Effector memory CD4-positive, alpha-beta T cell (primary cell): ENCODE measurements at places on chromosomes 2 and 18.

DNA sequence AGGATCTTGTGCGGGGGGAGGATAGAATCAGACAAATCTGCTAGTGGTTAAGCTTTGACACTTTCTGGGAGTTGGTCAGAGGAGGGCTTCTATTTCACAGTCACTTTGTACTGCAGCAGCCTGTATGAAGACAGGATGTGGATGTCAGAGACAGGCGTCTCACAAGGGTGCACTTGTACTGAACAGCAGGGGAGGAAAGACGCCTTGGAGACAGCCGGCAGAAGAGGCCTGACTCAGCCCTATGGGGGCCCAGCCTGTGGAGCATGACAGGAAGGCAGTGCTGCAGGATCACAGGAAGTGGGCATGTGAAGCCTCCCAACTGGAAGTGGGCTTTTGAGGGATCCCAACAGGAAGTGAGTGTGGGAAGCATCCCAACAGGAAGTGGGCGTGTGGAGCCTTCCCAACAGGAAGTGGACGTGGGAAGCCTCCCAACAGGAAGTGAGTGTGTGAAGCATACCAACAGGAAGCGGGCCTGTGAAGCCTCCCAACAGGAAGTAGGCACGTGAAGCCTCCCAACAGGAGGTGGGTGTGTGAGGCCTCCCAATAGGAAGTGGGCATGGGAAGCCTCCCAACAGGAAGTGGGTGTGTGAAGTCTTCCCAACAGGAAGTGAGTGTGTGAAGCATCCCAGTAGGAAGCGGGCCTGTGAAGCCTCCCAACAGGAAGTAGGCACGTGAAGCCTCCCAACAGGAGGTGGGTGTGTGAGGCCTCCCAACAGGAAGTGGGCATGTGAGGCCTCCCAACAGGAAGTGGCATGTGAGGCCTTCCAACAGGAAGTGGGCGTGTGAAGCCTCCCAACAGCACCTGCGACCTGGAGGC, 212.3 kb downstream of the SNTG2 start:
- no peak for DNase-seq

- DNase-seq, result no peak
Observed at GRCh38 chr2:239018271-239019182, 170.6 kb downstream of the TWIST2 start.

DNA sequence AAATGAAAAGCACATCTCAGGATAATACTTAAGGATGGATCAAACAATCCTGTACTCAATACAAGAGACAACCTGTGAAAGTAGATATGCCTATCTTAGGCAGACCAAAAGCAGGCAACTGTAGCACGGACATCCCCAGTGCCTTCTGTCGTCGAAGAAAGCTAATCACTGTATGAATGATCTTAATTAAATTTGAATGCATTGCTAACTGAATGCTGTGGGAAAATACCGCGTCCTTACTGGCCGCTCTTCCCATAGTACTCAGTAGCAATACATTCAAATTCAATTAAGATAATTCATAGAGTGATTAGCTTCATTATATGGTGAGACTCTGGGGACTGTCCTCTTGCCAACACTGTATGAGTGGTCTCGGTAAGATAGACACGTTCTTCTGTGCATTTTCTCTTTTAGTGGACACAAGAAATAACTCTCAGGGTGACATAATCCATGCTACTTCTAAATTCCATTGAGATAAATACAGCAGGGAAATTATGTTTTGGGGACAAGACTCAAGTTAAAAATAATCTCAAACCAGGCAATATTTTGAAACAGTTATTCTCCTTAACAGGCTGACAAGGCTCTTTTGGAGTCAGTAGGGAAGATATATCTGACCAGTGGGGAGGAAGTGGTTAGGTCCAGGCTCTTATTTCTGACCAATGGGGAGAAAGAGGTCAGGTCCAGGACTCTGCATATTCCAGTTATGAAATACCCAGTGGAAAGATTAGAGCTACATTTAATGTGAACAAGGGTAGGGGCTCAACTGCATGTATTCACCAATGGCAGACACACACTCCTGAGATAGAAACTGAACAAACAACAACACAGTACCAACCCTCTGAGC, 97.3 kb downstream of the DOCK10 start:
- no peak for DNase-seq

DNA sequence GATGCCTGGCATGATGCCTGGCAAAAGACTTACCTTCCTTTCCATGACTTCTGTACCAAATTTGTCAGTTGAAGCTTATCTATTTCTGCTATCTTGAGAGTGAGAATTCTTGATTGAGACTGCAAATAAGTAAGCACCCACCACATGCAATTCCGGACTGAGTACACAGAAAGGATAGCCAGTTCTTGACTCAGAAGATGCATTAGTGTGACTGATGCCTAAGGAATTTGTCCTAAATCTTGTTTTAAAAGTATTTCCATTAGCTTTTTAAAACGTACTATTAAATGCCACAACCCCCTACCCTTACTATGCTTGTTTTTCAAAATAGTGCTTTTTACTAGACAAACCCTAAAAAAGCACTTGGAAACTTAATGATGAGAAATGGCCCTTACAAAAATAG, 545 bp downstream of the MPP4 start:
- DNase-seq, result no peak

DNA sequence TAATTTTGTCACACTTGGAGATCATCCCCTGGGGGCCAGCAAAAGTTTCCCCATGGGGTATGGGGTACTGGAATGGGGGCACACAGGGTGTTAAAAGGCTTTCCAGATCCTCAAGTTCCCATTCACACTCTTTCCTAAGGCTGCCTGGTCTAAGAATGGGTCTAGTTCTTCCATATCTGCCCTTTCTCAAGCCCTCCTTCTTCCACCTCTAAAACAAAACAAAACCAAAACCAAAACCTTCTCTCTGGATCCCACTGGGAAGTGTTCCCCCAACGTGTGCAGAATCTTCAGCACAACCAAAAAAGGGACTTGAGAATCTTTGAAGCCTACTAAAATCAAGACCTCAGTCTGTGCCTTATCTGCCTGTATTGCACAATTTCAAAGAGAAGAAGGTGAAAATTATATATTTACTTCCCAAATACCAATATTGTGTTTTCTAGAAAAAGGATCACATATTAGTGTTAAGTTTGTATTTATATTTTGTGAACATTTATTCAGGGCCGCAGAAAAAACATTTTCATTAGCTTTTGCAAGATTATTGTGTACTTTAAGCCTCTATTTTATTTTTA, 207.2 kb upstream of the TCF4 start:
- no peak for DNase-seq

- DNase-seq, result no peak
Observed at GRCh38 chr2:173858291-173858731, 106.9 kb downstream of the SP3 start.
